ENCODE measurements at places on chromosomes 3 and 15. TPM values are rescaled to one million over a fixed set of nuclear protein-coding genes. Genes with fewer than 3 reads are reported as not detected.

The ACTC1 gene
- polyA plus RNA-seq: not detected

The CPN2 gene
- polyA plus RNA-seq: not detected

The GCNT3 gene
- polyA plus RNA-seq: not detected

The ATOSA gene
- 111 TPM for polyA plus RNA-seq

The COL6A5 gene
- not detected for polyA plus RNA-seq

The SCG3 gene
- polyA plus RNA-seq: not detected

The COL6A6 gene
- polyA plus RNA-seq: not detected

The KNG1 gene
- polyA plus RNA-seq: not detected

The MORC1 gene
- not detected for polyA plus RNA-seq

The IP6K2 gene
- 132 TPM for polyA plus RNA-seq

The TM4SF18 gene
- not detected for polyA plus RNA-seq

The PARL gene
- polyA plus RNA-seq: 23.5 TPM

The ERICH6 gene
- polyA plus RNA-seq: not detected

The SOX14 gene
- polyA plus RNA-seq: not detected

The CNTN3 gene
- polyA plus RNA-seq: not detected

The BNC1 gene
- polyA plus RNA-seq: not detected

The BCHE gene
- polyA plus RNA-seq: not detected

The IQCF5 gene
- polyA plus RNA-seq: not detected

The GOLGA8S gene
- polyA plus RNA-seq: 0.04 TPM
